ENCODE measurements at places on chromosomes 16 and 17. TPM values are rescaled to one million over a fixed set of nuclear protein-coding genes. Genes with fewer than 3 reads are reported as not detected.

DNA sequence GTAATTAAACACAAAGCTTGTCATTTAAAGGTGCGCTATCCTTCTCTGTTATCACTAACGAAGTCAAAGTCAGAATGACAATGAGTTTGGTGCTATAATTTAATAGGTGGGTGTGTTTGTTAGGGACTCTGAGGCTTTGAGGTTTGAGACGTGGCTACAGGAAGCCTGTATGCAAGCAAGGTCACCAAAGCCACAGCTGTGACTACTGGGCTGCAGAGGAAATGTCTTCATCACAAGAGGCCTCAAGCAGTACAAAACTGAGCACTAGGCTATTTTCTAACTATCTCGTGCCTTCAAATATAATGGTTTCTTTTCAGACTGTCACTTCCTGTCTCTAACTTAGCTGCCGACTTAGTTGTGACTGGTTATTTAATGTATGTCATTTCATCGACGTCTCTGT is 141.2 kb downstream of the AATF start:
- no peak for DNase-seq

GRCh38 chr17:42586514-42587230 is 9.1 kb upstream of the PSMC3IP start:
- DNase-seq = no peak

- DNase-seq = peak; percentile 90
Measured at GRCh38 chr17:76726776-76727718, at the start of gene METTL23. TSS of gene METTL23 (plus strand) at chr17:76726839. CDS start at chr17:76729711, 2,872 bp downstream.

Gene PYDC1
- not detected for total RNA-seq

Gene HIGD1B
- 12.9 TPM for total RNA-seq

Gene PERCC1
- total RNA-seq = 0.49 TPM
